ENCODE measurements at places on chromosomes 1 and 21.

DNA sequence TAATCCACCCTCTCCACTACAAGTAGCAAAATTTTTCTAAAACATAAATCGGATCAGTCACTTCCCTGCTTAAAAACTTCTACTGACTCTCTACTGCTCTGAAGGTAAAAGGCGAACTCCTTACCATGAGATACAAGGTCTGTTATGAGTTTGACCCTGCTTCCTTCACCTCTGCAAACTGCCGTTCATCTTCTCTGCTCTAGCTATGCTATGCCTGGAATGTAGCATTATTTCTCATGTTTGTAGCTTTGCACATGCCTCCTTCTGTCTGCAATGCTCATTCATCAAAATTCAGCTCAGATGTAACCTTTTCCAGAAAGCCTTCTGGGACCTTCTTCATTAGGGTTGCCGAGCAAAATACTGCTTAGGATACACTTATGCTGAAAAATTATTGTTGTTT, 30.8 kb downstream of the RPL5 start:
- DNase-seq, result no peak

DNA sequence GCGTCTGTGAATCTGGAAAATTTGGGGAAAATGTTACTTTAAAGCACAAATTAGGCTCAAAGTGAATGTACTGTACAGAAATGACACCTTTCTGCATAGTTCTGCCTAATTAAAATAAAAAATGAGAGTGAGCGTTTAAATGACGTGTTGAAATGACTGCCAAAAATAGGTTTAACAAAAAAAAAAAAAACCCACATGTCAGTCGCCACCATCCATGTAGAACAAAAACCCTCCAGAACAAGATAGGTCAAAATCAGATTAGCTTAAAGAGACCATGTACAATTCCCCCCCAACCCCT, 745 bp downstream of the PARP1 start:
- no peak for DNase-seq

DNA sequence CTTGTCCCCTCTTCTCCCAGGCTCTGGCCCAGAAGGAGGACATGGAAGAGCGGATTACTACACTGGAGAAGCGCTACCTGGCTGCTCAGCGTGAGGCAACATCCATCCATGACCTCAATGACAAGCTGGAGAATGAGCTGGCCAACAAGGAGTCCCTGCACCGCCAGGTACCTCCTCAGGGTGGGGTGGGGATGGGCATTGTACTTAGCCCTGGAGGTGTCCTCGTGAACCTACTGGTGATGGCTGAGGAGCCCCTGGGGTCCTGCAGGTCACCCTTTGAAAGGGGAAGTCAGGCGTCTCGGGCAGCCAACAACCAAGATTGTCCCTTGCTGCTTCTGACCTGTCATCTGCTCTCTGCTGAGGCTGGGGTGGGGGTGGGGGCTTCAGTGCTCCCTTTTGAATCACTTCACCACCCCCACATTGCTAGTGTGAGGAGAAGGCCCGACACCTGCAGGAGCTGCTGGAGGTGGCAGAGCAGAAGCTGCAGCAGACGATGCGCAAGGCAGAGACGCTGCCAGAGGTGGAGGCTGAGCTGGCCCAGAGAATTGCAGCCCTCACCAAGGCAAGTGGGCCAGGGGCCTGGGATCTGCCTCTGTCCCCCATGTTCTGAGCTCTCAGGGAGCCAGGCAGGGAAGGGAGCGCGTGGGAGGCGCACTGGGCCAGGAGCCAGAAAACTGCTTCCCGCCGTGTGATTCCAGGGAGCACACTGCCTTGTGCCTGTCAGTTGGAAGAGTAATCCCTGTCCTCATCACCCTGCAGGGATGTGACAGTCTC, 19.7 kb downstream of the PPFIA4 start:
- no peak for DNase-seq

GRCh38 chr1:248688527-248689298, 13.9 kb downstream of the OR14I1 start:
- no peak for DNase-seq

DNA sequence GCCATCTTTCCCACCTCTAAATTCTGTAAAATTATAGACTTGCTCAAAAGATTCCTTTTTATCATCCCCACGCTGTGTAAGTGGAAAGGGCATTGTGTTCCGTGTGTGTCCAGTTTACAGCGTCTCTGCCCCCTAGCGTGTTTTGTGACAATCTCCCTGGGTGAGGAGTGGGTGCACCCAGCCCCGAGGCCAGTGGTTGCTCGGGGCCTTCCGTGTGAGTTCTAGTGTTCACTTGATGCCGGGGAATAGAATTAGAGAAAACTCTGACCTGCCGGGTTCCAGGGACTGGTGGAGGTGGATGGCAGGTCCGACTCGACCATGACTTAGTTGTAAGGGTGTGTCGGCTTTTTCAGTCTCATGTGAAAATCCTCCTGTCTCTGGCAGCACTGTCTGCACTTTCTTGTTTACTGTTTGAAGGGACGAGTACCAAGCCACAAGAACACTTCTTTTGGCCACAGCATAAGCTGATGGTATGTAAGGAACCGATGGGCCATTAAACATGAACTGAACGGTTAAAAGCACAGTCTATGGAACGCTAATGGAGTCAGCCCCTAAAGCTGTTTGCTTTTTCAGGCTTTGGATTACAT, 61.9 kb downstream of the POFUT2 start:
- DNase-seq, result no peak
